ENCODE measurements at places on chromosomes 6 and 20.

- no peak for DNase-seq
These were observed 33.2 kb upstream of the OCSTAMP start for GRCh38 chr20:46583411-46584214.

DNA sequence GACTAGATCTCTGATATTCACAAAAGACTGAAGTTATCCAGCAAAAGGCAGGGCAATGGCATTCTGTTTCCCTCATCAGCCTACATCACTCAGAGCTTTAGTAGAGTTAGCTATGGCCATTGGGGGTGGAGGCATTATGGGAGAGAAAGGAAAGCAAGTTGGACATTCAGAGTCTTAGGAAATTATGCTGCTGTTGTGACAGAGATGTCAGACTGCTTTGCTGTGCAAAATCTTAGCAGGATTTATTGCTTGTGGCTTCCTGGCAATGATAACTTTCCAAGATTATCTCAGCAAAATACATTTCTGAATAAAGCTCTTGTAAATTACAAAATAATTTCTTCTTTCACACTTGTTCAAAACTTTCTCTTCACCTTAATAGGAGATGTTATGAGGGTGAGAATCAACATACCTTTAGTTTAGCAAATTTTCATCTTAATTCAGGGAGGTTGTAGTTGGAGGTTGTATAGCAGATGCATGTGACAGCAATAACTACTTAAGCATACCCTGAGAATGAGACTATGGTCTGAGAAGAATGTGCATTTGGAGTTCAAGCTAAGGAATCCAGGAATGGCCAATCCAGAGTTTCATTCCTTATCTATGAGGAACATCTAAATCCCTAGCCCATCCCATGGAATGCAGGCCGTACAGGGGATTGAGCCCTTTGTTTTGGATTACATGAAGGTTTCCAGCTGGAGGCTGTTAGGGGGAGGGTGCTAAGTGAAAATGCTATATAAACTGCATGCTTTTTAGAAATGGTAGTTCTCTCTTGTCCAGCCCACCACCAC, 179.8 kb downstream of the HAO1 start:
- DNase-seq: no peak

DNA sequence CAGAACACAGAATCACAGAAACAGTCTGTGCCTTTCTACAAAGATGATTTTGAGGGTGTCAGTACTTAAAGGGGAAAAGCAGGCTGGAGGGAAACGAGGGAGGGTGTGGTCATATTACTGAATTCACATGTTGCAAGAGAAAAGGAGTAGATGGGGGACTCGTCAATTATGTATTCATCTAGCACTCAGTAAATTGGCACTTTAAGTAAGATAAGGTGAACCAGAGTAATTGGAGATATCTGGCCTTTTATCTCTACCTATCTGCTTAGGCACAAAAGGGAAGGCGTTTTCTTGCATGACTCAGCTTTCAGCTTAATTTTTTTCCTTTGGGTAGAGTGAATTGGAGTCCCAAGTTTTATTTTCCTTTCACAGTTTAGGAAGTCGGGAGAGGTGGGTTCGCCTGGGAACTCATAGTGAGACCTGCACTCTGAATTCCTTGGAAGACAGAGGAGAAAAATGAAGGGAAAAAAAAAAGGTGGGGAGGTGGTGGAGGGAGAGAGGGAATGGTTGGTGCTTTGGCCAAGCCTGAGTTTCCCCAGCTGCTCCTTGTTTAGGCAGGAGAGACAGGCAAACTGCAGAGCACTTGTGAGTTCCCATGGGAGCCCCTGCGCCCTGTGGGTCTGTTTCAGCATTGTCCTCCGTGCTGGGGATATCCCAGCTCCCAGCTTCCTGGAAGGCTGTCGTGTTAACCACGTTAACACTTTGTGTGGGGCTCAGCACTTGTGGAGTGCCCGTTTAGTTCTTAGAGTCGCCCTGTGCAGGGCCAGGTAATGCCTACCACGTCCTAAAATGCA, 19.7 kb upstream of the GTSF1L start:
- DNase-seq: no peak

DNA sequence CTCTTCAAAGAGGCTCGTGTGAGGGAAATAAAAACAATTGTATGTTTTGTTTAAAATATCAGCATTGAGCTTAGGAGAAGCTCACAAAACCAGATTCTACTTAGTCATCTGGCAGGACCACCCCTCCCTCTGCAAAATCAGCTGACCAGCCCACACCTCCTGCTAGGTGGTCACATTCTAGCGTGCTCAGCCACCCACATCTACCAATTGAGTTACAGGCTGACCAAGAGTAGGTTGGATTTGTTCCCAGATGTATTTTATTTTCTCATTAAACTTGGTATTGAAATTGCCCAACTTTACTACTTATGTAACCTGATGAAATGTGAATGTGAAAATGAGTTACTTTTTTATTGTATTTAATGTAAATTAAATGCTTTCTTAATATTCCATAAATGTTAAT, 56.2 kb downstream of the SLC22A2 start:
- no peak for DNase-seq

- no peak for DNase-seq
These were observed 326.5 kb upstream of the RUNX2 start for GRCh38 chr6:45001663-45002062.

DNA sequence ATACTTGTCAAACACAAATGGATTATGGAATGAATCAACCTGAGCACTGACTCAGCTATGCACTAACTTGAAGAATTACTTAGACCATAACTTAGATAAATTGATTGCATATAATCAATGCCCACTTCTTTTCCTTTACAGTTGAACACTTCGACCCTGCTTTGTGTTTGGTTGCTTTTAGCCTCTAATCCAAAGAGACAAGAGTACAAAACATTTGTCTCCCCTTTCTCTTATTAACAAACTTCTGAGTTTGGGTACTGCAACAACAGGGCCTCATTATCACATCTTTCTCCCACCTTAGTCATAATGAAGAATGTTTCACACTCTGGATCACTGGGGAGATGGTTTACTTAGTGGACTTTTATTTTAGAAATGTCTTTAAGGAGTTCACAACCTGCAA, 2.6 kb upstream of the TAAR6 start:
- DNase-seq: no peak

DNA sequence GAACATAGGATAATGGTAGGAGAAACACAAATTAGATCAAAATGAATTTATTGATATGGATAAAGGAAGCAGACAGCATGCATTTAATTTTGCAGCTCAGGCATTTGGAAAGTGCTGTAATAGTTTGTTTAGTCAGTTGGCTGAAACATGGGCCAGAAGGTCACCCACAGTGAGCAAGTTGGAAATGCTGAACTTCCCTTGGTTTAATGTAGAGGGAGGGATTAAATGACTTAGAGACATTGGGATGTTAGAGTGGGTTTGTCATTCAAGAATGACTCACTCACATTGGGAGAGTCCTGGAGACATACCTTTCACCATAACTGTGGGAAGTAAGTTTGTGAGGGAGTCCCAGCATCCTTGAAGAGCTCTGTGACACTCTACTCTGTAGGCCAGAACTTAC, 231.5 kb upstream of the PLCB4 start:
- DNase-seq: no peak

- DNase-seq: no peak
These were observed 27.4 kb upstream of the SIM1 start for GRCh38 chr6:100491952-100492670.

DNA sequence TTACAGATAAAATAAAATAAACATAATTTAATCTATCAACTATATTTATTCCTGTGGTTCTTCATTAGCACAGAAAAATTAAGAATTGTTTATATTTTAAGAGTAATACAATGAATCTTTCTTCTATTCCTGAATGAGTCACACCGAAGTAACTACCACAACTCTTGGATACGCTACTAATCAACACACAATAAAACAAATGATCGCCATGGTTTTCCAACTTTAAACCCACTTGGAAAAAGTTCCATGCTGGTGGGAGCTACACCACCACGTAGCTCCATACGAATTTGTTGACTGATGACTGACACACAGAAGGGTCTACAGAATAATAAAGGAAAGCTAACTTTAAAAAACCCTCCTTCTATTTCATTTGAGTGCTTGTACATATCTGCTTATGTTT, 135.8 kb upstream of the NEDD9 start:
- no peak for DNase-seq

DNA sequence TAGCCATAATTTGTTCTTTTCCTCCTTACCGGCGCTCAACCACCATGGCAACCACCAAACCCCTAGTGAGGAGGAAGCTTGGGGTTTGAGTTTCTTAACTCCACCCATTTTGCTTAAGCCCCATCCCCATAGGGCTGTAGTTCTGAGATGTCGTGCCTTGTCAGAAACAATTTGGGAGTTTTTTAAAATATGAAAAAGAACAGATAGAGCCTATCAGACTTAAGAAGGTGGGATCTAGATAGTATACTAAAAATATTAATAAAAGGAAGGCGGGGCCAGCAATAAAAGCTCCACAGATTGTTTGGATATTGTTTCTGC, 5.6 kb downstream of the BRD2 start:
- DNase-seq: no peak
